ENCODE measurements at places on chromosomes 5 and 9.

DNA sequence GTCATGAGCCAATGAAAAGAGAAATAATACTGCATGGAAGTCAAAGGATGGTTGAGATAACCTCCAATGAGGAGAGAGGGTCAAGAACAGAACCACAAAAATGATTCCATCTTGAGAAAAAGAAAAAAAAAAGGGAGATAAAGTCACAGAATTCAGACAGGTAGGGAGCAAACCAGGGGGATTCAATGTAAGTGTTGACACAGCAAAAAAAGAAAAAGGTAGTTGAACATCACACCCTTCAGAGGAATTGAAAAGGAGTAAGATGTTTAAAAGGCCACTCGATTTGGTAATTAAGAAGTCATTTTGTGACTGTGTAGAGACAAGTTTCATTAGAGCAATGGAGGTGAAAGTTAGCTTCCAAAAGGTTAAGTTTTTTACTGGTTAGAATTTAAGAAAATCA is 79.3 kb downstream of the ERP44 start:
- DNase-seq, result no peak

DNA sequence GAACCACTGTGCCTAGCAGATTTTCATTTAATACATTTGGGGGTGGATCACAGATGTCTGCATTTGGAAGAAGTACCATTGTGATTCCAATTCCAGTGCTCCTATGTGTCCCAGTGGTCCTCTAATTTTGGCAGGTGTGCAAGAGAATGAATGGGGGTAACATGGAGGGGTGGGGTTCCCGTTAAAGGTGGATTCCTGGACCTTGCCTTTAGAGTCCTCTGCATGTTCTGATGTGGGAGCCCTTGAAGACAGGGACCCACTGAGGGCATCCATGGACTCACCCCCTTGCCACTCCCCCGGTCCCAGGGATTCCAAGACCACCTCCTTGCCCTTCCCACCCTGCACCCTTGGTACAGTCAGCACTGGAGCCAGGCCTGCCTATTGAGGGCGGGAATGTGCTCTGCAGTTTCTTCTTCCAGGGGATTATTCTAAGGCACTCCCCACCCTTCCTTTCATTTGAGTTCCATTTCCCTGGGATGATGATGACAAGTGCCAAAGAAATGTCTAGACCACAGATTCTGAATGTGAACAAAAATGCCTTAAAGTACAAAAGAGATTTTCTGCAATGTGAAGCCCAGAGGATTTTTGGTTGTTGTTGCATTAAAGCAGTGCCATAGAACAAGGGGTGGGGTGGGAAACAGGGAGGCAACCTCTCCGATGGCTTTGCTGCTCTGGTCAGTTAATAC is 119.4 kb upstream of the PTCH1 start:
- no peak for DNase-seq

DNA sequence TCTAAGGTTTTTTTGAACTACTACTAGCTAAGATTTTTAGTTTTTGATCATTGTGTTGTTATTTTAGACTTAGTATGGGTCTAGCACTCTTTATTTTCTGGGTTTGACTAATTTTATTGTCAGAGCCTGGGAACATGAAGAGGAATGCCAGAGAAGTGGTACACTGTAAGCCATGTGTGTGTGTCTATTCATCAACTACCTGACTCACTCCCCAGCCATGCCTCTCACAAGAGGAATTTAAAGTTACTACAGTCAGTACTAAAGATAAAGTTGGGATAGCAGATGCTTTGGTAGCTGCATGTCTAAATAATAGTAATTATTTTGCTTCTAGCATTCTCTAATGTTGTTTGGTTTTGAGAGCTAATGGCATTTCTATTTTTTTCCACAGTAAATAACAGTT is 264.8 kb downstream of the CSNK1G3 start:
- DNase-seq, result no peak

DNA sequence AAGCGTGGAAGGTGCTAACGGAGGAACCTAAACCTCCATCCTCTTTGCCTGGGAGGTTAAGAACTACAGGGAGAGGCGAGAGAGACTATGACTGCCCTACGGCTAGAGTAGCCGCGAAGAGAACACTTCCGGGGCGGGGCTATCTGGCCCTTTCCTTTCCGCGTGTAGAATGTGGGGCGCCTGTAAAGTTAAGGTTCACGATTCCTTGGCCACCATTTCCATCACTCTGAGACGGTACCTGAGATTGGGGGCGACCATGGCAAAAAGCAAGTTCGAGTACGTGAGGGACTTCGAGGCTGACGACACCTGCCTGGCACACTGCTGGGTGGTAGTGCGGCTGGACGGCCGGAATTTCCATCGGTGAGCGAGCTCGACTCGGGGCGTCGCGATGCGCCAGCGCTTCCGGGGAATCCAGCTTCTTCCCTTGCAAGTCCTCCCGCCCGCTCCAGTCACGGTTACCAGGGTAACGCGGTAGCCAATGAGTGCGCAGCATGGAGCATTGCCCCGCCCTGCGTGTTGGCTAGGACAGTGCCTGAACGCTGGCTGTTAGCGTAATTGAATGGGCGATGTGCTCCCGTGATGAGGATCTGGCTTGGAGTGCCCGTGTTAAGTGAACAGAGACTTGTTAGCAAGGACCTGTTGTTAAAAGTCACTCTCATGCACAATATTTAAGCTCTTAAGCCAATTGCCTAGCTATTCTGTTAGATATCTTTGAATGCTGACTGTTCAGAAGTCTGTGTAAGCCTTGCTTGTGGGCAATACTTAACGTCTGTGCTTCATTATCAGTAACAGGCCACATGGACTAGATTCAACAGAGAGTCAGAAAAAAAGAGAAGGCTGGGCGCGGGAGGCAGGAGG is at the start of gene THG1L:
TSS of gene THG1L (plus strand) at position 149 of the 858 bp plus-strand sequence. CDS start at position 170, 21 bp downstream.
- peak; percentile 94 for DNase-seq

DNA sequence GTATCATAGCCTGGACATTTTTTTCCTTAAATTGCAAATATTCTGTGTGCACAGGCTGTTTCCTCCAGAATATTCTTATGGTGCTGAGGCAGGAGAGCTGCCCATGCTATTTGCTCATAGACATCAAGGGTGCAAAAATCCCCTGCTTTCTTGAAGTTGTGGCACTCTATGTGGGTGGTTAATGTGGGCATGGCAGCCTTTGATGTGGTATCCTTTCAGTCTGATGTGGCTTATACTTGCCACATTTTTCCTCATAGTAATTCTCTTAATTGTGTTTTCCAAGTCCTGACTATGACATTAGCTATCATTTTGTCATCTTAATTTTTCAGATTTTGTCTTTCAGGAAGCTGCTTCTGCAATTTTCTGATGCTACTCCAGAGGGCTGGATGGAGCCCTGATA is 353.3 kb downstream of the YTHDC2 start:
- DNase-seq, result no peak

GRCh38 chr9:134028575-134029247 is 3.4 kb downstream of the BRD3OS start:
- no peak for DNase-seq

GRCh38 chr5:61822584-61822983 is 483.4 kb upstream of the KIF2A start:
- DNase-seq, result no peak

DNA sequence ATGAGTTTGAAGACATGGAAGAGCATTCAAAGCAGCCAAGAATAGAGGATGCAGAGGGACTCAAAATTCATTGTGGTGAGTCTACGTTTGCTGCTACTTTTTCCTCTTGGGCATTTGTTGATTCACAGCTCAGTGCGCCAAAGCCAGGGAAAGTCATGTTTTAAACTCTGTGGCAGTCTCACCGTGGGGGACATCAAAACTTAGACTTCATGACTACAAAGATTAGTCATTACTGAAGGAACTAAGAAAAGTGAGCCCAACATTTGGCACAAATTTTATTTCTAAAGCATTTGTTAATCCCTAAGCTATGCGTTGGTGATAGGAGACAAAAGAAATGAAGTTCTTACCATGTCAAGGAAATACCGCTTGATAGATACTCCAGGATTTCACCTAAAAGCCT is 73.7 kb upstream of the MTAP start:
- DNase-seq, result no peak

DNA sequence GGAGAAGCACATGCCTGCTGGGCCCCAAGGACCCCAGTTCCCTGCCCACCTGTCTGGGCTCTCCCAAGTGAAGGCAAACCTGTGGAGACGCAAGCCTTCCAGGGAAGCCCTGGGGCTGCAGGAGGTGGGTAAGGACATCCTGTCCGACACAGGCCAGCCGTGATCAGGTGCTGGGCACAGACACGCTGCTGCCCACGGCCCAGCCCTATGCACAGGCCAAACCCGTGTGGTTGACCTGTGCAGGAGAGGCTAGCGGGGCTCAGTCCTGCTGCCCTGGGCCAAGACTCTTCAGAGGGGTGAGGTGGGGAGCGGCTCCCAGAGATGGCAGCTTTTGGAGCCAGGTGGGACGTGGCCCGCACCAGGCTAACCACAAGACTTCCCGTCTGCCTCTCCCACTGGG is 14.3 kb downstream of the LHX3 start:
- DNase-seq, result no peak

DNA sequence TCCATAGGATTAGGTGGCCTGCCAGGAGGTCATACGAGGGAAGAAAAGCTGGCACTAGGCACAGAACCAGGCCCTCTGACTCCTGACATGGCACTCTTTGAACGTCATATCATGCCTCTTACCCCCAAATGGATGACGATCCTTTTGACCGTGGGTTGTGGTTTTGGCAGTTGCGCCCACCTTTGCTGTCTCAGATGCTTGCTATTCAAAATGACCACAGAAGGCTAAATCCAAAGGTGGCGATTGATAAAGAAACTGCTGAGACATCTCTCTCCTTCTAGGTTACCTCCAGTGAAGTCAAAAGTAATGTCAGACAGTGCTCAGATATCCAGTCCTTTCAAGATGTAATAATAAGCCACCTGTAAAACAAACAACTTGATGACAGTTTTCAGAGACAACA is 385.0 kb downstream of the EFNA5 start:
- DNase-seq, result no peak

- no peak for DNase-seq
Measured at GRCh38 chr5:10860645-10861422, 99.8 kb upstream of the DAP start.

DNA sequence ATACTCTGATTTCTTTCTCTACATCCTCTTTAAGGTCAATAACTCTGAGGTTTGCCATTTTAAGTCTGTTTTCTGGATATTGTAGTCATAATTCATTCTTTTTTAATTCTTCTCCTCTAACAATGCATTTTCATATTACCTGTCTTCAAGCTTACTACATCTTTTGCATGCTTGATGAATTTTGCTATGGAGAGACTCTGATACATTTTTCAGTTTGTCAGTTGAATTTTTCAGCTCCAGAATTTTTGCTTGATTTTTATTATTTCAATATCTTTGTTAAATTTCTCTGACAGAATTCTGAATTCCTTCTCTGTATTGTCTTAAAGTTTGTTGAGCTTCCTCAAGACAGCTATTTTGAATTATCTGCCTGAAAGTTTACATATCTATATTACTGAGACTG is 159.8 kb upstream of the ST8SIA4 start:
- DNase-seq, result no peak

GRCh38 chr9:107029146-107029545 is 166.2 kb downstream of the ZNF462 start:
- DNase-seq, result no peak

DNA sequence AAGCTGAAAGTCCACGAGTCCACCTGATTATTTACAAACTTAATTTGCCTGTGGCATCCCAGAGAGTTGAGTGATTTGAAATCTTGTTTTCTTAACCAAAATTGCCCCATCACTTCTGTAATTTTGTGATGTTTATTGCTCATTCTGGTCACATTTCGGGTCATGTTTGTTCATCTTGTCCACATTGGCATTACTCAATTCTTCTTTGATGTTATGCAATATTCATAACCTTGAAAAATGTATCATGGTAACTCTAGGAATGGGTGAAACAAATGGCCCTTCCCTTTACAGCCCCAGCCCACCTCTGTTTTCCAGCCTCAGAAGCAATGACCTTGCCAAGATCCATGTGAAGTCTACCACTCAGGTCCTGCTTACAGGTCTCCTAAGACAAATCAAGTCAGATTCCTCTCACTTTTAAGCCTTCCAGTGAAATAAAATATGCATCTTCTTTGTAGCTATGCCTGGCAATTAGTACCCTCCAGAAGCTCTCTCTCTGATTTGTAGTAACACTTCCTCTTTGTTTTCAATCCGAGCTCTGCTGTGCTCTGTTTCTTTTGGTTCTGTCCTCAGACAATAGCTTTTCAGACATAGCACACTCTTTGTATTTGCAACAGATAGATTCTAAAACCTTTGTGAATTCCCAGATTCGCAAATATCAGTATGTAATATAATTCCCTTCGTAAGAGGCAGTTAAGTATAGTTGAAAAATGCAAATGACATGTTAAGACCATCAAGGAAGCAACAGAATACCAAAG is 330.3 kb upstream of the IRX1 start:
- no peak for DNase-seq

GRCh38 chr9:127910613-127911205 is 6.1 kb downstream of the ST6GALNAC4 start:
- peak; percentile 49 for DNase-seq

- no peak for DNase-seq
Measured at GRCh38 chr5:3361811-3362605, 233.6 kb upstream of the IRX1 start.

- no peak for DNase-seq
Measured at GRCh38 chr9:121434969-121435368, 64.7 kb downstream of the GGTA1 start.

GRCh38 chr5:145237843-145238242 is 597.3 kb downstream of the PRELID2 start:
- no peak for DNase-seq

DNA sequence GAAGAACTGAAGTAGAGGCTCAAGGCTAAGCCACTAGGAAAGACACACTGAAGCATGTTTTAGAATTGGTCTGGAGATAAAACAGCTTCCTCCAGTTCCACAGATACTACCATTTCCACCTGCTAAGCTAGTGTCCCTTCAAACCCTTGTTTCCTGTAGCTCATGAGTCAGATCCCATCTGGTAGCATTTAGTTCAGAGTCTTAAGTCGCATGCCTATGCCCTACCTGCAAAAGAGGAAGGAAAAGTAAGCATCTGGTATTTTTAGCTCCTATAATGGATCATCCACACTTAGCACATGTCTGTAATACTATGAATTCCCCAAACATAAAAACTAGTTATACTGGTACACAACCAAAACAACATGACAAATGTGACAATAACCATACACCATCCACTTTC is 92.1 kb downstream of the CDKN2A start:
- no peak for DNase-seq

DNA sequence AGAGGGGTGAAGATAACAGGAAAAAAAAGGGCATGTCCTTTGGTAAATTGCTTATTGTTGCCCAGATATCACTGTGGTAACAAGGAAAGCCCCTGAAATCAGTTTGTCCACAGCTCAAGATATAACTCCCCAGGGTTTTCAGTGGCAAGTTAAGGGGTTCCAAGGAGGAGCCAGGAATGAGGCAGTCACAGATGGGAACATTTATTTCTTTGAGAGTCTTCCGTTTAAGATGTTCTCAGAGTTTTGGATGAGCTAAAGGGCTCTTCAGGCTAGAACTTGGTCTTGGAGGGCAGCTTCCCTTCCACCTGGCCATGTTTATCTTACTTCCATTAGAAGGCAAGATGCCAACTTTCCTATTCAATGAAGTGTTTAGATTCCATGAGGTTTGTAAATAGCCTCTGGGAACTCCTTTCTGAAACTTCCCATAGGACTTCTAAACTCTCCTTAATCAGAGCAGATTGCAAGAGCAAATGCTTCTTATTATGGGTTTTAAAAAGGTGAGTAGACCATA is 277.6 kb upstream of the TNC start:
- DNase-seq, result no peak

Measured in DMS 273 treated with DMSO at 0.1 percent for 48 hours (cell line).